ENCODE measurements at places on chromosomes 2 and 18.

GRCh38 chr2:157923598-157924217, 47.6 kb upstream of the ACVR1 start:
- no peak for DNase-seq

GRCh38 chr2:28533044-28533680, 37.3 kb downstream of the PLB1 start:
- no peak for DNase-seq

DNA sequence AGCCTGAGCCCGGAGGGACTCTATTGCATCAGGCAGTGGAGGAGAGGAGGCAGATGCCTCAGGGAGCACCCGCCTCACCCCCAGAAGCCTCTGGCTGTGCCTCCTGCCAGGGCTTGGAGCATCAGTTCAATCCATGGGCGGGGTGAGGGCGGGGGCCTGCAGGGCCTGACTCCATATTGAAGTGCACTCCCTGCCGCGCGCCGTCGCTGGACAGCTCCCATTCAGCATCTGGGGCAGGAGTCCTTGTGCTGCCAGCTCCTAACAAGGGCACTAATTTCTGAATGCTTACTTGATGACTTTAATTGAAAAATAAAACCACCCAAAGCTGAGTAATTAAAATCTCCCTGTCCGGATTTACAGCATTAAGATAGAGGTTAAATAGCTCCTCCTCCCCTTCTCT, 23.8 kb downstream of the C1QL2 start:
- DNase-seq: no peak

GRCh38 chr2:241041589-241042158, 43.3 kb downstream of the SNED1 start:
- DNase-seq: no peak
